Activated T-helper 17 cell treated with anti-CD3 and anti-CD28 coated beads, Interleukin-2, amount 50 U/mL, for 72 hours (primary cell): ENCODE measurements at places on chromosomes 7 and 10. TPM values are rescaled to one million over a fixed set of nuclear protein-coding genes. Genes with fewer than 3 reads are reported as not detected.

CPXM2 gene
- total RNA-seq: not detected

CFAP43 gene
- total RNA-seq: not detected

SLC26A5 gene
- not detected for total RNA-seq

NUTM2A gene
- 0.34 TPM for total RNA-seq

TMEM225B gene
- total RNA-seq: 4.4 TPM

EBLN1 gene
- not detected for total RNA-seq

OR2A12 gene
- not detected for total RNA-seq

CPN1 gene
- total RNA-seq: not detected

VAX1 gene
- not detected for total RNA-seq

IL6 gene
- 2.1 TPM for total RNA-seq

LRRC4 gene
- total RNA-seq: not detected

PGAM2 gene
- total RNA-seq: not detected

FAM25C gene
- total RNA-seq: not detected

ASB13 gene
- 3.5 TPM for total RNA-seq

TMEM178B gene
- 1.7 TPM for total RNA-seq

ZCWPW1 gene
- total RNA-seq: 3.1 TPM

MACC1 gene
- total RNA-seq: 1.5 TPM

LEP gene
- not detected for total RNA-seq

ERLIN1 gene
- total RNA-seq: 19.1 TPM

UPF2 gene
- total RNA-seq: 52.4 TPM

ZNF25 gene
- 9.5 TPM for total RNA-seq

TDRD1 gene
- 0.09 TPM for total RNA-seq

CLEC5A gene
- total RNA-seq: not detected
